ENCODE measurements at places on chromosomes 12 and 14. TPM values are rescaled to one million over a fixed set of nuclear protein-coding genes. Genes with fewer than 3 reads are reported as not detected.

Gene EIF2S3B
- total RNA-seq = 1.1 TPM

Gene SENP1
- 25.0 TPM for total RNA-seq

GRCh38 chr12:123532019-123532418, 1.5 kb downstream of the RILPL1 start:
- H3K4me1 ChIP-seq = peaks cover 5% of the 10 kb centered on the region
- H3K27me3 ChIP-seq = peaks cover 6% of the 10 kb centered on the region
- no peaks in the 10 kb centered on the region for H3K36me3 ChIP-seq
- H3K27ac ChIP-seq = no peak overlapping the region

GRCh38 chr14:30521899-30522736, 36.8 kb upstream of the G2E3 start:
- peak overlapping the region; percentile 65 for H3K27ac ChIP-seq
- no peaks in the 10 kb centered on the region for H3K27me3 ChIP-seq
- no peaks in the 10 kb centered on the region for H3K4me1 ChIP-seq
- DNase-seq = peak; percentile 53
- H3K36me3 ChIP-seq = no peaks in the 10 kb centered on the region

DNA sequence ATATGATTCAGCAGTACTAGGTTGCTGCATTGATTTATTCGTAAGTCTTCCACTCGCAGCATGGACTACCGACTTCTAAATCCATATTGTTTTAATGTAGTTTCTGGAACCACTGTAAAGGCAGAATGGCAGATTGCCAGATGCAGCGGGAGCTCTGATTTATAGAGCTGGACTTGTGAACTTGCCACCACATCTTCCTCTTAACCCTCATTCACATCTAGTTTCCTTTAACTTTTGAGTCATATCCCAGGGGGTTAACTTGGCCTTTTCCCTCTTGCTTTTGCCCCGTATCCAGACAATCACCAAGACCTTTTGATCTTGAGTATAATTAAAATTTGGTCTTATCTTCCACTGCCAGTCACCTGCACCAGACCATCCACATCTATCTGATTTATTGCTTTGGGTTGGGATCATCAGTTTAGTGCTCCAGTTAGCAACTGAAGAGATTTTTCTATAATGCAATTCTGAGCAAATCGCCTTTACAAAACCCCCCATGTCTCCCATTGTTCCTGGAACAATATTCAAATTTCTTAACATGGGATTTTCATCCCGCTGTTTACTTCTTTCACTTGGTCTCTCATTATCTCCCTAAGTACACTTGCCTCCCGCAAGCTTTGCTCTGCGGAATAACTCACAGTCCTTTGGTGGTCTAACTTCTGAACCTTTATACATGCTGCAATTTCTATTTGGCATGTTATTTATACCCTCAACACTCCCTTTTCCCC, 130.5 kb downstream of the ACSS3 start:
- no peak overlapping the region for H3K27ac ChIP-seq
- no peaks in the 10 kb centered on the region for H3K4me1 ChIP-seq
- H3K4me3 ChIP-seq = no peak overlapping the region
- DNase-seq = no peak

All from thymus (tissue), 14 donors.